ELF-1 (cell line): ENCODE measurements at places on chromosomes 12 and 14.

GRCh38 chr12:95547522-95548055 is 3.7 kb downstream of the USP44 start:
- peak; percentile 43 for DNase-seq

- no peak for DNase-seq
Measured at GRCh38 chr14:104942586-104942985, 17.9 kb downstream of the PLD4 start.

DNA sequence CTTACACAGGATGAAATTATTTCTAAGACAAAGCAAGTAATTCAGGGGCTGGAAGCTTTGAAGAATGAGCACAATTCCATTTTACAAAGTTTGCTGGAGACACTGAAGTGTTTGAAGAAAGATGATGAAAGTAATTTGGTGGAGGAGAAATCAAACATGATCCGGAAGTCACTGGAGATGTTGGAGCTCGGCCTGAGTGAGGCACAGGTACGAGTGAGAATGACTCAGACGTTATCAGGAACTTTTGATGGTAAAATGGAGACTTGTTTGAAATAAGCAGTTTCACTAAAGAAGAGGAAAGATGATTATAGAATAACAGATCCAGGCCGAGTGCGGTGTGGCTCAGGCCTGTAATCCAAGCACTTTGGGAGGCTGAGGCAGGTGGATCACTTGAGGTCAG is 25.6 kb downstream of the KLC1 start:
- no peak for DNase-seq

GRCh38 chr14:54756656-54757392 is 145.8 kb downstream of the GCH1 start:
- DNase-seq: no peak

- DNase-seq: no peak
Measured at GRCh38 chr12:118219772-118220171, 83.8 kb downstream of the PEBP1 start.

DNA sequence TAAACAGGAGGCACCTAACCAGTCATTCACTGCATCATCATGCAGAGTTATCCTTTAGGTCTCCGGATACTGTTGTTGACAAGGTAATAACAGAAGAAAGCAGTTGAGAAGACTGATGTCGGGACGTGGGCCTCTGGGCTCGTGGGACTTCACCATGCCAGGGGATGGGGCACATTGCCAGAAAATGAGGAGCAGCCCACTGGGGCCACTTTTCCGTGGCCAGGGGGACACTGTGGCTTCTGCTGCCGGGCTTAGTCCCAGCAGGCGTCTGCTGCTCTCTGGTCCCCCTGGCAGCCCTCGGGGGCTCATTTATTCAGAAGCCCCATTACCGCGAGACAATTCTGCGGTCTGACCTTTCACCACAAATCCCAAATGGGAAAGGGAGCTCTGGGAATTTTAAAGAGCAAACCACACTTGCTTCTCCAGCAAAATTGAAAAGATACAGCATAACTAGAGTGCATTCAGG is 201.2 kb downstream of the DAD1 start:
- no peak for DNase-seq

DNA sequence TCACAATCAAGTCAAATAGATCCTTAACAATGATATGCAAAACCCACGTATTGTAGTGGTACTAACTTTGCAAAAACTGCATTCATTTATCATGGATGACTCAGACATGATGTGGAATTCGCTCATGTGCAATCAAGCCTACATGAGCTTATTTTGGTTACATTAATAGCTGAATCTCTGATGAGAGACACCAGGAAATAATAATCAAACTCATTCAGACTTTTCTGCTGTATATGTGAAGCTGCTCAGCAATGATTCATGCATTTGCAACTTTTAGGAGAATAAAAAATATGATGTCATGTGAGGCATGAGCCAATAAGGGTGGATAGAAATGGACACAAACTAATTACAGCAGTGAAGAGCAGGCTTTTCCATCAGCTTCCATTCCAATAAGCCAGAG is 1075.8 kb upstream of the TMEM132C start:
- no peak for DNase-seq

- DNase-seq: peak; percentile 36
Measured at GRCh38 chr14:76329154-76329928, 46.6 kb upstream of the ESRRB start.

DNA sequence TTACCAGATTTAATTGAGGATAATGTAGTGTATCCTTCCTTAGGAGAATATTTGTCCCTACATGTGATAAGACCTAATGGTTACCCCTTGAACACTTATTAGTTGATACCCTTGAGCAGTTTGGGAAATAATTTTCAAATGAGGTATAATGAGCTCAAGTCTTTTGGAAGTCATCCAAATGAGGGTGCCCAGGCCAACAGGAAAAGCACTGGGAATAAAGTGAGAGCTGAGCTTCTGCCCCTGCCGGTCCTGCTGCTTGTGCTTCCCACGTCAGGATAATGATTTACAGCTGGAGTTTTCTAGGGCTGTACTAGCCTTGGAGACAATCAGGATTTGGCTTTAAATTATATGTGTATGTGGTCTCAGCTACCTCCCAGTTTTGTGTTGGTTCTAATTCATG is 178.8 kb upstream of the FRMD6 start:
- no peak for DNase-seq

DNA sequence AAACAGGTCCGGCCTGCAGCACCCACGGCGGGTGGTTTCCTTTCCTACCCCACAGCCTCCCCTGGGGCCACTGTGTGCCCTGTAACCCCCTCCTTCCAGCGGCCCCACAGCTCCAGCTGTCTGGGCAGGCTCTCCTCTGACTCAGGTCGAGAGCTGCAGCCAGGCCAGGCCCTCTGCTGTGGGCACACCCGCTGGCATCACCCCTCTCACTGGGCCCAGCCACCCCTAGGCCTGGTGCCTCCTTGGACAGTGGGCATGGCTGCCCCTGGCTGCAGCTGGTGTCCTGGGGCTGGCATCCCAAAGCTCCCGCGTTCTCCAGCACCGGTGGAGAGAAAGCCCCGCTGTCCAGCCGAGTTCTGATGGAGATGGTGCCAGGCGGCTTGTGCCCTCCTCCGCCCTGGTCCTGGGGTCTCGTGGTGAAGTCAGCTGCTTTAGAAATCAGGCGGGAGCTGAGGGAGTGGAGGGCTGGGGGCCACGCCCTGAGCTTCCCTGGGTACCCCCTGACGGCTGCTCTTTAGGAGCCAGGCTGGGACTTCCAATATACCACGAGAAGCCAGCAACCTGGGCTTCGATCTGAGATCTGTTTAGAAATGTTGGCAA is 114.9 kb downstream of the KIF26A start:
- DNase-seq: no peak

- DNase-seq: no peak
Measured at GRCh38 chr14:68079941-68080697, 260.5 kb downstream of the RAD51B start.

DNA sequence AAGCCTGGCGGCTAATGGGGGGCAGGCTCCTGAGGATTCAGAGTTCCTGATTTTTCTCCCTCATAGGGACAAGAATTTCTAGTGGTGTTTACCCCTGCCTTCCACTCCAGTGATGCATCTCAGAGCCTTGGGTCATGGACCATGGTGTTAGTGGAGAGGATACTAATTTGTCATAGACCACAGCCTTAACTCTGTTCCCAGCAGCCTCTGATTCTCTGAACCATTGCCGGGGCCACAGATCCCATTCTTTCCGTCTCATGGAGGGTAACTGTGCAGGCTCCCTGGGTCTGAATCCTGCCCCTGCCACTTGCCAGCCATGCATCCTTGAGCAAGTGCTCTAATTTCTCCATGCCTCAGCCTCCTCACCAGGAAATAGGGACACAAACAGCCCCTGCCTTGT is 55.1 kb downstream of the RPH3A start:
- no peak for DNase-seq
